ENCODE measurements at places on chromosomes 1 and 21.

- DNase-seq: no peak
Observed at GRCh38 chr1:215911406-215911968, 344.4 kb downstream of the KCTD3 start.

- no peak for DNase-seq
Observed at GRCh38 chr1:233114159-233114558, 163.7 kb downstream of the NTPCR start.

DNA sequence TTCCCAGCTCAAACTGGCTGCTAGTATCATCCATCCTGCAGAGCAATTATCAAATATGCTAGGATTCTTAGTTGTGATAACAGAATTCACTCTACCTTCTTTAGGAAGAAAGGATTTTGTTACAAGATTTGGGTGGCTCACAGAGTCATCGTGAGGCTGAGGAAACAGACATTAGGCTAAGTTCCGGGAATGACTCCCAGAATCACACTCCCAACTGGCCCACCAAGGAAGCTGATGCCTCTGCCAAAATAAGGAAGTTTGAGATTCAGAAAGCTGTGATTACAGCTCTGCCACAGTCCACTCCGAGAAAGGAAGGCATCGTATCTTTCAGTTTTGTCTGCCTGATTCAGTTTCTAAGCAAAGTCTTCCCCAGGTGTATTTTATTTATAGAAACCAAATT, 50.6 kb upstream of the LYPLAL1 start:
- DNase-seq: no peak

GRCh38 chr1:156198831-156199349, 5.0 kb downstream of the SLC25A44 start:
- DNase-seq: no peak

- no peak for DNase-seq
Observed at GRCh38 chr1:36503159-36503558, 20.4 kb upstream of the CSF3R start.

GRCh38 chr1:222889440-222889839, 74.6 kb downstream of the DISP1 start:
- no peak for DNase-seq

GRCh38 chr1:33560680-33561079, 88.2 kb downstream of the ZSCAN20 start:
- DNase-seq: no peak

DNA sequence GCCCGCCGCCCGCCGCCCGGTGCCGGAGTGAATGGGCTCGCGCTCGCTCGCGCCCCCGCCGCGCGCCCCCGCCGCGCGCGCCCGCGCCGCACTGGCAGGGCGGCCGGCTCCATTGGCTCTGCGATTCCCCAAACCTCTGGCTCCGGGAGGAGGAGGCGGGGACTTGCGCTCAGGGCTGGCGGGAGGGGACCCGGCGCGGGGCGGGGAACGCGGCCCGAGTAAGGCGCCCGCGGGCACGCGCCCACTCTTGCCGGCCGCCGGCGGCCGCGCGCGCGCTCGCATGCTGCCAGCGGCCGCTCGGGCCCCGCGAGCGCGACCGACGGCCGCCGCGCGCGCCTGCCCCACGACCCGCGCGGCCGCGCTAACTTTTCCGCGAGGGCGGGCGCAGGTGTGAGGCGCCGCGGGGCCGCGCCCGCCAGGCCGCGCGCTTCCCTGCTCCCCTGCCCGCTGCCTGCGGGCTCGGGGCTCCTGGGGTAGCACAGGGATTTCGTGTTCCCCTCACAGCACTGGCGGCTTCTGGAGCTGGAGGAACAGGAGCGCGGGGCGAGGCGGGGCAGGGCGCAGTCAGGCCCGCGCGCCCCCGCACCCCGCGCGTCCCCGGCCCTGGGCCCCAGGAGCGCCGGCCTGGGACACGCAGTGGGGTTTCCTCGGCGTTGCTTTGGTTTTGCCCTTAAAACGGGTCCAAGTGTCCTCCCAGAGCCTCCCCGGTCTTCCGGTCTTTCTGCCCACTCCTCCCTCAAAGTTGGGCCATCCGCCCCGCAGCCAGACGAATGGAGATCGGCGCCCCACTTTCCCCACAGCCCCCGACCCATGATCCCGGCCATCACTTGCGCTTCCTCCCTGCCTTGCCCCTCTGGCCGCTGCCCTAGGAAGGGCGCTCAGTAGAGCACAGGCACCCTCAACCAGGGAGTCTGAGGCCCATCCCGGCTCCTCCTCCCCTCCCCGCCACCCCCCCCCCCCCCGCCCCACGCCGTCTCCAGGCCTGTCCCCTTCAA, 101.5 kb downstream of the CASZ1 start:
- peak; percentile 75 for DNase-seq

- no peak for DNase-seq
Observed at GRCh38 chr1:184419350-184420161, 32.7 kb downstream of the C1orf21 start.

DNA sequence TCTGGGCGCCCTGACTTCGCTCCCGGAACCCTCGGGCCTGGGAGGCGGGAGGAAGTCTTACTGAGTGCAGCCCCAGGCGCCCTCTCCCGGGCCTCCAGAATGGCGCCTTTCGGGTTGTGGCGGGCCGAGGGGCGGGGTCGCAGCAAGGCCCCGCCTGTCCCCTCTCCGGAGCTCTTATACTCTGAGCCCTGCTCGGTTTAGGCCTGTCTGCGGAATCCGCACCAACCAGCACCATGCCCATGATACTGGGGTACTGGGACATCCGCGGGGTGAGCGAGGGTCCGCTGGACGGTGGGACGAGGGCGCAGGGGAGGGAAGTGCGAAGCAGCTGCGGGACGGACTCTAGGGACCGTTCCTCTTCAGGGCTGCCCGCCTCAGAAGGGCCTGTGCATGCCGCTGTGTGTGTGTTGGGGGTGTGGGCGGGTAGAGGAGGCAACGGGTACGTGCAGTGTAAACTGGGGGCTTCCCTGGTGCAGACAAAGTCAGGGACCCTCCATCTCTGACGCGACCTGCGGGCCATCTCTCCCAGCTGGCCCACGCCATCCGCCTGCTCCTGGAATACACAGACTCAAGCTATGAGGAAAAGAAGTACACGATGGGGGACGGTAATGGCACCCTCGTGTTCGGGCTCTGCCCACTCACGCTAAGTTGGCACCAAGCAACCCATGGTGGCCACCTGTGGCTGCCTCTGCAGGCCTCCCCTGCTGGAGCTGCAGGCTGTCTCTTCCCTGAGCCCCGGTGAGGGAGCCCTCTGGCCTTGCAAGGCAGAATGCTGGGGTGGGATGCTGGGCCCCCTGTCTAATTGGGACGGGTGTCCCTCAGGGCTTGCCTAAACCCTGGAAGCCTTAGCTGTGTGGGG, at the start of gene GSTM1:
Gene GSTM1 (plus strand): TSS at position 177 of the 859 bp plus-strand sequence. CDS start 57 bp downstream, at position 234.
- peak; percentile 72 for DNase-seq

DNA sequence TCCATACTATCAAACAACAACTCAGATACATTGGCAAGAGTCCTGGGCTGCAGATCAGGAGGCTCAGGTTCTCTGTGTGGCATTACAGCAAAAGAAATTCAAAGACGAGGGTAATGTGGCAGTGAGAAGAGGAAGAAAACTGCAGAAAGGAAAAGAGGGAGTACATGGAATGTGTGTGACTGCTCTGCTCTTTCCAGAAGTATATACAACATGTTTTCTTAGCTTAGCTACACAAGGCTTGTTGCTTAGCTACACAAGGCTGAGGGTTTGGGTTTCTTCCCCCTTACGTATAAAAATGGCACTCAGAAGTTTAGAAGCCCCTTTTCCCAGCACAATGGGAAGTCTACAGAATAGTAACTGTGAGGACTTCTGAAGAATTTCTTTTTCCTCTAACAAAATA, 86.0 kb downstream of the PRRX1 start:
- DNase-seq: no peak

DNA sequence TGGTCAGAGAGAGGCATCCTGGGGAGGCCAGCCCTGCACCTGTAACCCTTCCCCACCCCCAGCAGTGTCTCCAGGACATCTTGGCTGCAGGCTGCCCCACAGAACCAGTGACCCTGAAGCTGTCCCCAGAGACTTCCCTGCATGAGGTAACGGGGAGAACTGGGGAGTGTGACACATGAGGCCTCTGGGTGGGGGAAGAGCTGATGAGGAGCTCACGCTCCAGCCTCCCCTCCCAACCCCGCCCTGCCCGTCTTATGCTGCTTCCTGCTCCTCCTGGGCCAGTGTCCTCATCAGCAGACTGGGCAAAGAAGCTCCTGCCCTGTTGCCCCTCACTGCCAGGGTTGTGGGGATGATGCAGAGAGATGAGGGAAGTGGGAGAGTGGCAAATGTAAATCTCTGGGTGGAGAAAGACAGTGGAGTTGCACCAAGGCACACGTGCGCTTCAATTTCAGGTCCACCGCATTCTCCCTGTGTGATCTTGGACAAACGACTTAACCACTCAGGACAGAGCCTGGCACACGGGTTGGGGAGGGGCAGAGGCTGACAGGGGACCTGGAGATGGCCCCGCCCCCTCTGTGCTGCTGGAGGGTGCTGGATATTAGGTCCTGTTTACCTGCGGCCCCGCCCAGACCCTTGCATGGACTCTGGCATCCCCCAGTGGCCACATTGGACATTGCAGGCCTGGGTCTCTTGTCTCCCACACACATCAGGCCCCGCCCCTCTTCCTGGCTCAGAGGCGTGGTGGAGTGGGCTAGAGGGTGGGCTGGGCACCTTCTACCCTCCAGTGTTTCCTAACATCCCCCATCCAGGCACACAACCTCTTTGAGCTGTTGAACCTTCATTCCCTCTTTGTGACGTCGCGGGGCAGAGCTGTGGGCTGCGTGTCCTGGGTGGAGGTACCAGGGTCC, 12.3 kb downstream of the CLCNKB start:
- DNase-seq: peak; percentile 73

Measured in activated naive CD8-positive, alpha-beta T cell treated with anti-CD3 and anti-CD28 coated beads, Interleukin-2, amount 50 U/mL, for 24 hours (primary cell).